ENCODE measurements at places on chromosomes 1 and 21. TPM values are rescaled to one million over a fixed set of nuclear protein-coding genes. Genes with fewer than 3 reads are reported as not detected.

DNA sequence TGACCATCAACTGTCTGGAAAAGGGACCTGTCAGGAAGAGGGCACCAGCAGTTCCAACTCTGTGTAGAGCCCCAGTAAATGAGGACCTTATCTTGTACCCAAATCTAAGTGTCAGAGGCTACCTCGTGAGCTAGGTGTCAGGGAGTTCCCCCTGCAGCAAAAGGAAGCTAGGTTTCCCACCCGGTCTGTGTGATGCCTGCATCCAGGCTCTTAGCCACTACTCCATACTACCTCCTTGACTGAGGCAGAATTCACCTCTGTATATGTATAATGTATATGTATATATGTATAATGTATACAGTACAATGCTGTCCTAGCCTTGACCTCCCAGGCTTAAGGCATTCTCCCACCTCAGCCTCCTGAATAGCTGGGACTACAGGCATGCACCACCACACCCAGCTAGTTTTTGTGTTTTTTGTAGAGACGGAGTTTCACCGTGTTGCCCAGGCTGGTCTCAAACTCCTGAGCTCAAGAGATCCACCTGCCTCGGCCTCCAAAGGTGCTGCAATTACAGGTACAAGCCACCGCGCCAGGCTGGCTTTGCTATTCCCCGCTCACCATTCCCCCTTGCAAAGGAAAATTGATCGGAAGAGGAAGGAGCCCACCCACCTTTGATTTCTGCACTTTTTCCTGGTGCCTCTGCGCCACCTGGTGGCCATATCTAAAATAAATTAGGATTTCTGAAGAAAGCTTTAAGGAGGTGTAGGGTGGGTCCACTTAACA, 15.7 kb upstream of the LUZP1 start:
- no peak overlapping the region for H3K4me3 ChIP-seq
- H3K36me3 ChIP-seq: no peaks in the 10 kb centered on the region
- no peaks in the 10 kb centered on the region for H3K27me3 ChIP-seq
- no peak overlapping the region for H3K27ac ChIP-seq
- peak; percentile 69 for DNase-seq

DNA sequence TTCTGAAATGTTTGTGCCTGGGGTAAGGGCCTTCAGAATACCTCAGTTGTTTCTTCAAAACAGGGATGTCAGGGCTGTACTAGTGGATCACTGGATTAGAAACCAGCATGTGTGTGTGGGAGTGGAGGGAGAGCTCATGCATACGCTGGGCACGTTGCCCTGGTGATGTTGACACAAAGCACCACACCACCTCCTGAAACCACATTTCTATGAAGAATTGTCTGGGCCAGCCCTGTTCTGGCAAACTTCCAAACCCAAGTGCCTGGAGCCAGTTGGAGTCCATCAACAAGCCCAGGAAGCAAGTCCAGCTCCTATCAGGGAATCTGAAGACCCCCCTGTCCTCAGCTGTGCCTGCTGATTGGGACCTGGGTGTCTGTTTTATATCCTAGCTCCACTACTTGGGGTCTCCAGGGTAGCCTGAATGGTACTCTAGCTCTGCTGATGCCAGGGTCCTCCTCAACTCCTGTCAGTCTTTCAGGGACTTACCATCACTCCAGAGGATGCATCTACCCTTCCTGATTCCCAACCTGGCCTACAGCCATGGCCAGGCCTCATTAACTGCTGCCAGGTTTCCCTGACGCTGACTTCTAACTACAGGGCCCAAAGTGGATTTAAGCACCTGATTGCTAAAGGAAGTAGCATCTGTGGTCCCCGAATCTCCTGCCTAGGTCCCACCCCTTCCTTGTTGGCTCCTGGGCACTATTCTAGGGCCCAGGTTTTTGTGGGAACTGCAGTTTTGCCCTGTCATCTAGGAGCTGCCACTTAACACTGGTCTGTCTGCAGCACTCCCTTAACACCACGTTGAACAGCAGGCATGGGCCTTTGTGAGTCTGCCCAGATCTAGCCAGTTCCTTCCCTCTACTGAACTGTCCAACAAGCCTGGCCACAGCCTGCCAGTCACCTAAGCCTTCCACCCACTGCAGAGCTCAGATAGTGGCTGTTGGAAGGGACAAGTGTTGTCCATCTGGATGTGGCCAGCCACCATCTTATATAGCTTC, 45.5 kb downstream of the LPAR3 start:
- H3K4me3 ChIP-seq: no peak overlapping the region
- H3K27me3 ChIP-seq: no peaks in the 10 kb centered on the region
- H3K36me3 ChIP-seq: no peaks in the 10 kb centered on the region
- DNase-seq: peak; percentile 85
- H3K4me1 ChIP-seq: peaks cover 19% of the 10 kb centered on the region

The OR2T6 gene
- not detected for total RNA-seq

The GCSAML gene
- not detected for total RNA-seq

The SELENOF gene
- total RNA-seq: 204 TPM
